HT-29 (cell line): ENCODE measurements at places on chromosomes 11 and 22.

DNA sequence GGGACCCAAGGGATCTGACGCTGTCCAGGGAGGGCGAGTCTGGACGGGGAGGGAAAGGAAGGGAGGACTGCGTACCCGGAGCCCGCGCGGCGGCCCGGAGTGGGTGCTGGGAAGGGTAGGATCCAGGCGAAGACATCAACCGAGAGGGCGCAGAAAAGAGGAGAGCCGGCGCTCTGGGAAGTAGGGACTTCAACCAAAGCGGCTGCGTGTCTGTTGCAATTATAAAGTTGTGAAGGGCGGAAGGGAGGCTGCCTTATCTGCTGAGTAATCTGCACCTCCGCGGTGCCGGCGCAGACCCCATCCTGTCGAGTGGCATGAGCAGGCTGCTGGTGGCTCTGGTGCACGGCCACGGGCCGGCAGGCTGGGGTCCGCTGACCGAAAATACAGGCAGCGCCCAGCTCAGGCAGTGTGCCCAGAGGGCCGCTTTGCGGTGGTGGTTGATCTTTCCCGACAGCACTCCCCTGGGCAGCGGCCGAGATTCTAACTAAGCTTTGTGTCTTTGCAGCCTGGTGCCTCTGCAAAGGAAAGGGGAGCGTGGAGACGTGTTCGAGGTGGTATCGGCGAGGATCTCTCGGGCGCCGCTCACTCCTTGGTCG lies 978 bp downstream of the C11orf87 start:
- no peak for DNase-seq

DNA sequence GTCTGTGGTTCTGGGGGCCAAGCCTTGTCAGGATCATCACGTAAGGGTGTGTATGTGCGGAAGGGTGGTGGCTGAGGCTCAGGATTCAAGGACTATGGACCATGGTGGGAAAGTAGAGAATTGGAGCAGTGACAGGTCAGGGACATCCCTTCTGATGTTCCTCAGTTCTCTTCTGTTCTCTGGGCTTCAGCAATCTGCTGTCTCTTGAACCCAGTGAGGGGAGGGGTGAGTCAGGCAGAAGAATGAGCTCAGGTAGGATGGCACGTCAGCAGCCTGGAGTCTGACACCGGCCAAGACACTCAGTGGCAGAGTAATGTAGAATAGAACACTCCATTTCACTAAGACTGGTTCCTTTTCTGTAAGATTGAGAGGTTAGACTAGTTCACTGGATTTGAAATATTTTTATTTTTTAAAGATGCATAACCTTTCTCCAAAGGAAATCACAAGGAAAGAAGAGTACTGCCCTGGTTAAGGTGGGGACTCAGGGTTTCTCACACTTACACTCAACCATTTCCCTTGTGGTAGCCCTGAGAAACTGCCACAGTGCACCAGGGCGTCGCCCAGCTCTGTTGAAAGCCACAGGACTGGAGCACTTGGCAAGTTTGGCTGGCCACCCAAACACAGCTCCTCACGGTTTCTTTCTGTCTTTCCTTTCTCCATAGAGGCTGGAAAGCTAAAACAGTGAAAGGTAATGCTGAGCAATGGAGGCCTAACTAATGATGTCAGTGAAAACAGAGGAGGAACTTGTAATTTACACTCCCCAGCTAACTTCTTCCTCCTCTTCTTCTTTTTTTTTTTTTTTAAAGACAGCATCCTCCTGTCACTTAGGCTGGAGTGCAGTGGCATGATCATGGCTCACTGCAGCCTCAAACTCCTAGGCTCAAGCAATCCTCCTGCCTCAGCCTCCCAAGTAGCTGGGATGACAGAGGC lies 23.1 kb upstream of the MICAL2 start:
- peak; percentile 64 for DNase-seq

DNA sequence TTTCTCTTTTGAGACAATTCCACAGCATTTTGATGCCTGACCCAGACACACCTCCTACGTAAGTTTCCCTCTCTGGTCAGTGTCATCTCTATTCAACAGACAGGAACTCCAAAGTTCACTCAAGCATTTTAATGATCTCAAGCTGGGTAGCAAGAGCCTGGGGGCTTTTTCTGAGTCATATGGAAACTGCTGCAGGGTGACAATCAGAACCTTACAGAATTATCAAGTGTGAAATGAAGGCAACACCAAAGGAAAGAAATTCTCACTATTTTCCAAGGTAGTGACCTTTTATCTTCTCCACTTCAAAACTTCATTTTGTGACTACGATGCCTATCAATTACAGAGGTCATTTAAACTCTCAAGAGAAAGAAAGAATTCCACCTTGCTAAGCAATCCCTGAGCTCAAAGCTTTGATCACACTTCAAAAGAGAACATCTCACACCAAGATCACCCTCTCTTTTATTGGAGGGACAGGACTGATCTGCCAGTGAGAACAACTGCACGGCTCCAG lies 229.0 kb upstream of the ZC3H12C start:
- DNase-seq = no peak

DNA sequence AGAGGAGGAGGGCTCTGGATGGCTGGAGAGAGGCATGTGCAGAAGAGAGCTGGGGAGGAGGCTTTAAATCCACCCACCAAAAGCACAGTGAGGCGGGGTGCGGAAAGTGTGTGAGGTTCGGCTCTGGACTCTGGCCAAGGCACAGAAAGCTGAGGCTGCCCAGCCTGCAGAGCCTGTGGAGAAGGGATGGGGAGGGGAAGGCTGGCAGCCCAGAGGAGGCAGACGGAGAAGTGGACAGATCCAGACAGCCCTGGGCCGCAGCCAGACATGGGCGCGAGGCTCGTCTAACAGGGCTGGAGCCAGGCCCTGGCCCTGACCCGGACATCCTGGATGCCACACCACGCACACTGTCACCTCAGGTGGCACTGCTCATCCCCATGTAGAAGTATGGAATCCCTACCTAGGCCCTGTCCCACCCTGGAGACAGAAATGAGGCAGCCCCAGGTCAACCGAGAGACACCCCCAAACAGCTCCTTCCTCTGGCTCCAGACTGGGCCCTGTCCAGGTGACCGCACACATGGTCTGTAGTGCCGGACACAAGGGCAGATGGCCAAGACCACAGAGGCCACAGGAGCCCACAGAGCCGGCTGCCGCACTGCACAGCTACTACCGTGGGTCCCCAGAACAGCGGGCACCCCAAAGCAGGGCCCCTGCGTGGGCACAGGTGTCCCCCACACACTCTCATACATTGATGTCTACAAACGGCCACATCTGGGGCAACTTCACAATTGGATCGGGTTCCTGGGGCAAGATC lies 16.6 kb upstream of the MOB2 start:
- no peak for DNase-seq

- DNase-seq = no peak
Measured at GRCh38 chr11:116558504-116559211, 214.1 kb downstream of the BUD13 start.

- peak; percentile 34 for DNase-seq
Measured at GRCh38 chr22:37806409-37807333, 1.1 kb upstream of the GCAT start.

- DNase-seq = no peak
Measured at GRCh38 chr11:64918017-64918416, 1.0 kb upstream of the ATG2A start.

- no peak for DNase-seq
Measured at GRCh38 chr22:49712195-49712791, 115.4 kb downstream of the BRD1 start.

DNA sequence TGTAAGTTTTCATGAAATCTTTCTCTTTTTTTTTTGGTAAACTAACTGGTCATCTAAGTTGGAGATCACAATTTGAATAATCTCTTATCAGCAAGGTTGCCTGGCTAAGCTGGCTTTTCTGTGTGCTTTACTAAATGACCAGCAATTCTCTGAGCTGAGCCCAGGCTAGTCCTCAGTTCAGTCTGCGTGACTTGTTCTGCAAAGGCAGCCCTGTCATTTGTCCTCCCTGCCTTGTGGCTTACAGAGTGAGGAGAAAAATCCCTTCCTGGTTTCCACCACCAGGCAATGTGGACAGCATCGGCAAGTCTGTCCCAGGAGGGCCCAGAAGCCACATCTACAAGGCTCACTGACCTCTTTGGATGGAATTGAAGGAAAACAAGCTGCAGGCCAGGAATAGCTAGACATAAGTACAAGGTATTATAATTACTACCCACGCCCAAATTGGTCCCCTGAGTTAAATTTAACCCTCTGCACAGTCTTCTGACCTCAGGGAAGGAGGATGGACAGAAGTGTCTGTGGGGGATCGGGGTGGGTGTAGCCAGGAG lies 108.6 kb downstream of the SCN3B start:
- no peak for DNase-seq

DNA sequence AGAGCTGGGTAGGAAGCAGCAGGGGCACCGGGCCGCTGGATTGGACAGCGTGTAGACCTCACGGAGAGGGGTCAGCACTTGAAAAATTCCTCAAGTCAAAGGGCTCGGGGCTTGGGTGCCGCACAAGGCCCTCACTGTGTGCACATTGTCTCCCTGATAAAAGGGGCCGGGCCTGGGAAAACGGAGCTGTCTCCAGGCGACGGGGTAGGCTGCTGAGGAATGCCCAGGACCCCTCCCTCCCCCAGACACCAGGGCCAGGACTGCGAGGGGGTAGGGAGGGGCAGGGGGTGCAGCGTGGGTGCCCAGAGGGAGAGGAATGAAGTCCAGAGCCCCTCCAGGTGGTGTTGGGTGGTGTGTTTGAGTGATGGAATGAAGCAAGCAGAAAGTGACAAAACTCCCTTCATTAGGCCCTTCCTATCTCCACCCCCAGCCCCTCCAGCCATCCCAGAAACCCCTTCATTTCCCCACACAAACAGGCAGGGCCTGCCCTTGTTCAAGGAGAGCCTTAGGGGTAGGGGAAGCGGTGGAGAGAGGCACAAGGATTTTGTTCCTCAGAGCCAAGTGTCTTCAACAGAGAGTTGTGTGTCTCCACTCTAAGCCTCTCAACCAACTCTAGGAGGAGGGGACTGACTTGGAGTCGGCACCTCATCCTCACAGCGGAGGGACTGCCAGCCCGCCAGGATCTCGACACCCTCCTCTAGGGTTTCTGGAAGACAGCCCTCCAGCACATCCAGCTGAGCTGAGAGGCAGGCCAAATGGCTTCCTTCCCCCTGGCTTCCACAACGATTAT lies 63.9 kb downstream of the SYN3 start:
- DNase-seq = no peak

- no peak for DNase-seq
Measured at GRCh38 chr22:46791201-46791731, 28.8 kb downstream of the TBC1D22A start.

GRCh38 chr11:8573777-8574176 lies 20.3 kb downstream of the STK33 start:
- no peak for DNase-seq

- no peak for DNase-seq
Measured at GRCh38 chr22:43826142-43827002, 14.3 kb upstream of the EFCAB6 start.

- peak; percentile 99 for DNase-seq
Measured at GRCh38 chr11:119196833-119197483, 9.2 kb upstream of the CBL start.

DNA sequence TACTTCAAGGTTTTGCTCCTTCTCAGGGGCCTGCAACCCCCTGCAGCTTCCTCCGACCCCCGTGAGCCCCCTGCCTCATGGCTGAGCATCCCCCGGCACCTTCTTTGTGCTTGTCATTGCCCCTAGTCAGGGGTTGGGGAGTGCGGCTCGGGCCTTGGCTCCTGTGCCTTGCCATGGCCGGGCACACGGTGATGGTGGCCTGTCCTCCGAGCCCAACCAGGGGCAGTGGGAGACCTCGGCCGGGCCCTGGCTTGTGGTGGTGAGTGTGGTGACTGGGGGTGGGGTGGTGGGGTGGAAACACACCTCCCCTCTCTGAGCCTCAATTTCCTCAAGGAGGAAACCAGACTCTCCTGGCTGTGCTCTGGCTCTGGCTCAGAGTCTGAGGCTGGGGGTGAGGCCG lies 1.5 kb upstream of the MRGPRG start:
- DNase-seq = no peak

- peak; percentile 47 for DNase-seq
Measured at GRCh38 chr11:42631220-42631843, 680.5 kb upstream of the API5 start.

DNA sequence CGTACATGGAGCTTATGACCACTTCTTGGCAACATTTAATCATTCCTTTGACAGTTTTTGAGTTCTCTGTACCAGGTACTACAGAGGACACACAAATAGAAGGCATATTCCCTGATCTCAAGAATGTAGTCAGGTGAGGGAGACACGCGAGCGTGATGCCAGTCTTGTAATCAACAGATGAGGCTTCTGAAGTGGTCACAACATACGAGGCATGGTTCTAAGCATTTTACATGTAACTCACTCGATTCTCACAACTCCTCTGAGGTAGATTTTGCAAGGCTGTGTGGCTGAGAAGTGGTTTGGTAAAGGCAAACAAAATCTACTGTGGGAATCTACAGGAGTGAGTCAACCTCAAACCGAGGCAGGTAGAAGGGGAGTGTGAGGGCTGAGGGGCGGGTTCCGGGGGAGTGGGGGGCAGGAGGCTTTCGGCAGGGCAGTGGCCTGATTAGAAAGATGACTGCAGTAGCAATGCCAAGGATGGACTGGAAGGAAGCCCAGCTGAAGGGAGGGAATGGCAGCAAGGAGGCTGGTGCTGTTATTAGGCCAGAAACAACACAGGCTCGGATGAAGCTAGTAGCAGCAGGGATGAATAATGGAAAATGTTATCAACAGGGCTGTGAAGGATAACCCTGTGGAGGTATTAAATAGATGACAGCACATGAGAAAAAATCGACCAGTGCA lies 63.8 kb downstream of the ST14 start:
- DNase-seq = no peak

GRCh38 chr22:44444341-44445306 lies 53.4 kb downstream of the RTL6 start:
- DNase-seq = no peak
